Stimulated activated CD4-positive, alpha-beta T cell treated with anti-CD3 and anti-CD28 coated beads, TNF-alpha, amount 100 ng/mL, for 4 hours (primary cell): ENCODE measurements at places on chromosomes 5 and 9.

GRCh38 chr9:36191290-36191645 is 547 bp downstream of the CLTA start:
- DNase-seq, result peak; percentile 10

- no peak for DNase-seq
These were observed 9.0 kb downstream of the CDH12 start for GRCh38 chr5:22844155-22844554.

GRCh38 chr5:75306746-75307145 is 30.3 kb upstream of the HMGCR start:
- no peak for DNase-seq

DNA sequence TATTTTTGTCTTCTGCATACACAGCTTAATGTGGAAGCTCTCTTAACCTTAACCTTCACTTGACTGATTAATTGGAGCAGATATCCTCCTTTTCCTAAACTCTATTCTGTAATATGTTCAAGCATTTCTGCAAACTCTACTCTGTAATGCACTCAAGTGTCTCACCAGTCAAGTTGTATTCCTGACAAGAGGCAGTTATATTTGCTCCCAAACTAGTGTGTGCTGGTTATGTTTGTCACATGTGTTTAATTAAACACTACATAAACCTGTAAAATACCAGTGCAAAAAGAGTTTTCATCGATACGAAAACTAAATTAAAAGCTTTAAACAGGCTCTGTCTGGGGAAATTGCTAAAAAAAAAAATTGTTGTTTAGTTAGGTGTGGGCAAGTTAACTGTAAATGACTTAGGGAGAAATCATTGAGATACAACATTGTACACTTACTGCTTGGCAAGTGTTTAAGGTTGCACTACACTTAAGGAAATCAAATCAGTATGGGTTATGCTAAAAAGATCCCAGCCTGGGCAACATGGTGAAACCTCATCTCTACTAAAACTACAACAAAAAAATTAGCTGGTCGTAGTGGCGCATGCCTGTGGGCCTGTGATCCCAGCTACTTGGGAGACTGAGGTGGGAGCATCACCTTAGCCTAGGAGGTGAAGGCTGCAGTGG is 6.7 kb downstream of the FAF2 start:
- DNase-seq, result no peak

DNA sequence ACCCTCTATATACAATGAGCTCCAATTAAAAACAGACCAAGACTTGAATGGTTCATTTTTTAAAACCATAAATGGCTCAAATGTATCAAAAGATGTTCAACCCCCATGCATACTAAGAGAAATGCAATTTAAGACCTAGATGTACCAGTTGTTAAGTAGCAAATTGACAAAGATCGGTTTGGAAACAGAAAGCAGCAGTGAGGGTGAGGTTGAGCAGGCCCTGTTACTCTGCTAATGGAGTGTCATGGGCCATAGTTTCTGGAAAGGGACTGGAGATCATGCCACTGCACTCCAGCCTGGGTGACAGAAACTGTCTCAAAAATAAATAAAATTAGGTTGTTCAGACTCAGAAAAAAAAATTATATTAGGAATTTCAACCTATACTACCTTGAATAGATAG is 55.0 kb downstream of the FNBP1 start:
- DNase-seq, result no peak

GRCh38 chr5:105088102-105088501 is 1525.5 kb upstream of the NUDT12 start:
- no peak for DNase-seq

GRCh38 chr5:80955082-80955590 is 5.0 kb upstream of the RASGRF2 start:
- DNase-seq, result no peak

DNA sequence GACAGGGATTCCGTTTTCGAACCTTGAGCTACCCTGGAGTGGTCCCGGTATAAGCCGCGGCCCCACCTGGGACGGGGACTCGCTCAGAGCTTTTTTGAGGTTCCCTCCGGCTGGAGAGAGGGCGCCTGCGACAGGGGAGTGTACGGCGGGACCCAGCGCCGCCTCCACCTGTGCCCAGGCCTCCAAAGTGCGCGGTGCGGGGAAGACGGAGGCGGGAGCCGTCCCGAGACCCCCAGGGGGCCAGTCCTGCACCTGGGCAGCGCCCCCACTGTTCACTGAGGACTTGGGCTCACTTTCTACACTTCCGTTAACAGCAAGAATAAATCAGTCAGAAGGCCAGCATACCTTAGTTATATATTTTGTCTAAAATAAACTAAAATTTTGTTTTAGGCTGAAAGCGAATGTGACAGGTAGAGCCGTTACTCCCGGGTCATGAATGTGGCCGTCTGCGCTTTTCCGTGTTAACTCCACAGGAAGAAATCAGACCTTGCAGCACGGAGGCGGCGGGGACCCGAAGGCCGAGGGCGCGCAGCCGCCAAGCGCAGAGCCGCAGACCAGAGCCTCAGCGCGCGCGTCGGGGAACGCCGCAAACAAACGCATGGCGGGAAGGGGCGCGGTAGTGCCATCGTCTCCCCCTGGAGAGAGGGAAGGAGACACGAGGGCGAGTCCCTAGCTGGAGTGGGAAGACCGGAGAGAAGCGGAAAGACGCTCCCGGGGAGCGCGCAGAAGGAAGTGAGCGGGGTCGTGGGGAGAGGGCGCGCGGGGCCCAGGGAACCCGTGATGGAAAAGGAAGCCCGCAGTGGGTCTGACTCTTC is 14.1 kb downstream of the TRIM7 start:
- DNase-seq, result no peak

GRCh38 chr5:180078348-180078747 is 6.8 kb upstream of the RNF130 start:
- no peak for DNase-seq

GRCh38 chr9:110601098-110601497 is 21.6 kb upstream of the SVEP1 start:
- no peak for DNase-seq

GRCh38 chr9:20312732-20313131 is 309.6 kb downstream of the MLLT3 start:
- DNase-seq, result no peak

DNA sequence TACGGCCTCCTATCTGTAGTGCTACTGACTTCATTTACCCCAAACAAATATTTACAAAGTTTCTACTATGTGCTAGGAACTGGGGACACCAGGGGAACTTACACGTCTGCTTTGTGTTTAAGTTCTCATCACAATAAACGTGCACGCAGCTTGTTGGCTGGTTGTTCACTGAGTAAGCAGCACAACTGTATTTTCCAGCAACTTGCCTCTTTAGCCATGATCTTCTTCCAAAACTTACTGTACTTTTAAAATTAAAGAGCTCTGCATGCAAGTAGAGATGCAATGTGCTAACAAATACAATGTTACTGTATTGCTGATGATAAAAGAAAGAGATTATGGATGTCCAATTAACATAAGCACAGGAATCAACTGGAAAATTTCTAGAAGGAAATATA is 62.8 kb downstream of the RAPGEF1 start:
- no peak for DNase-seq

- no peak for DNase-seq
These were observed 118.1 kb upstream of the SMIM23 start for GRCh38 chr5:171667341-171668096.

GRCh38 chr5:72667708-72668107 is 148.8 kb upstream of the TNPO1 start:
- DNase-seq, result no peak

- DNase-seq, result no peak
These were observed 172.8 kb downstream of the TLE4 start for GRCh38 chr9:79744521-79744920.

DNA sequence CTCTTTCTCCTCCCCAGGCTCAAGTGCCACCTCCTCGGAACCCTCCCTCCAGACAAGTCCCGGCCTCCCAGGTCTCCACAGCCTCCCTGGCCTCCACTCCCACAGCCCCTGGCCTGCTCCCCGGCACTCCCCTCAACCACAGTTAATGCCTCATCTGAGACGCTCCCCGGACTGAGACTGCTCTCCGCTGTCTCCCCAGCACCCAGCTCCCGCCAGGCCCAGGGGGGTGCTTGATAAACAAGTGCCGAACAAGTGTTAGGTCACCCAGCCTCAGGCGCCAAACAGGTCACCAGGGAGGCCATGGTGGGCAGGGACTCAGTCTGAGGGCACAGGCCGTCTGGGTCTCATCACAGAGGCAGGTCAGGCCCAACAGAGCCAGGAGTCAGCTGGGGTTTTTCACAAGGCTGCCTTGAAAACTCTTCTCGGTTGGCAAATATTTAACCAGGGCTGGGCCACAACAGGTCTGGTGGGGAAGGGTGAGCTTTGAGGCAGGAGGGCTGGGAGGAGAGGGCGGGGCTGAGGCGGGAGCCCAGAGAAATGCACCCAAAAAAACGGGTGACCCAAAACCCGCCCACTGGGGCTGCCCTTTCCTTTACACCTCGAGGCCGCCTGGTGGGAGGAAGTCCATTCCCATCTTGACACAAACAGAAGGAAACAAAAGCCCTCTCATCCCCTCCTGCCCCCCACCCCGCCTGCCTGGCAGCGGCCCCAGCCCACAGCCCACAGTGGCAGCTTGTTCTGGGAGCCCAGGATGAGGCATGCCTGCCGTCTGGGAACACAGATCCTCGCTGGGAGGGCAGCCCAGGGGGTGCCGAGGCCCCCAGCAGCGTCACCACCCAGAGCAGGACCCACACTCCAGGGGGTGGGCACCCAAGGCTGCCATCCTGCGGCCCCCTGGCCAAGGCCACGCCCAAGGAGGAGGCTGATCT is 66.6 kb upstream of the STXBP1 start:
- no peak for DNase-seq

GRCh38 chr5:54659700-54660131 is 142.2 kb downstream of the SNX18 start:
- DNase-seq, result no peak

GRCh38 chr5:35004200-35004599 is 43.5 kb downstream of the AGXT2 start:
- DNase-seq, result no peak

DNA sequence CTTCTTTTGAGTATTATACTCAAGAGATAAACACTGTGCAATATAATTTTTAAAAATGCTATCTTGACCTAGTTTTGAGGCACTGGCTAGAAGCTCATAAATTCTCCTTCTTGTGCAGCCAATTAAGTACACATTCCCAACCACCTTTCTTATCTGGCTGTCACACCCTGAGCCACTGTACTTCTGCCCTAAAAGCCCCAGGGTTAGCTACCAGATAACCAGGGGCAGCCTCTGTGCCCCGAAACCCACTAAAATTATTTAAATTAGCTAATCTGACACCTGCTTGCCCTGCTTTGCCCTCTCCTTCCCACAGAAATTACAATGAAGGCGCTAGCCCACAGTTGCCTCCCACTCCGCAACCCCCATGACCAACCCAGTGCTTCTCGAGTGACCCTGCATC is 597.3 kb upstream of the TYRP1 start:
- no peak for DNase-seq

- DNase-seq, result no peak
These were observed 47.2 kb downstream of the AOPEP start for GRCh38 chr9:94773655-94774054.

- DNase-seq, result no peak
These were observed 40.8 kb upstream of the CKMT2 start for GRCh38 chr5:81192373-81192750.

- DNase-seq, result no peak
These were observed 34.4 kb downstream of the ICE1 start for GRCh38 chr5:5456858-5457257.

DNA sequence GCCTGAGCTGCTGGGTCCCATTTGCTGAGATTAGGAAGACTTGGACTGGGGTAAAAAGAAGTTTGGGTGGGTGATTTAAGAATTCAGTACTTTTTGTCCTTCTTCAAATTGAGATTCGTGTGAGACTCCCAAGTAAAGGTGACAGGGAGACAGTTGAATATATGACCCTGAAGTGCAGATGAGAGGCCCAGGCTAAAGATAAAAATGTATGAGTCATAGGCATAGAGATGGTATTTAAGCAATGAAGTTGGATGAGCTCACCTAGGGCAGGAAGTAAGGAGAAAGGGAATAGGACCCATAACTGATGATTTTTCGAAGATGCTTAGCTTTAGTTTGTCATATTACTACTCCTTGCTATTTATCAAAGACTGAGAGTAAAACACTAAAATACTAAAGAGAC is 255.9 kb upstream of the ADRA1B start:
- no peak for DNase-seq

DNA sequence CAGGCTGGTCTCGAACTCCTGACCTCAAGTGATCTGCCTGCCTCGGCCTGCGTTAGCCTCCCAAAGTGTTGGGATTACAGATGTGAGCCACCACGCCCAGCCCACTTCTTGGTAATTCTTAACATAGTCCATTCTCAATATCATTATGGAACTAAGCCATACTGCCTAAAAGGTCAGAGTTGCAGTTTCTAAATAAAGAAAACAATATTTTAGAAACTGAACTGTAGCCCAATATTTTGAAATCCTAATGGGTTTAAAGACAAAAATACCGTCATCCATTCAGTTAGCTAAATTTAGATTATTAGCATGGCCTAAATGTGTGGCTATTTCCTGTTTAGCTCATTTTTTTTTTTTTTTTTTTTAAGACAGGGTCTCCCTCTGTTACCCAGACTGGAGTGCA is 99.5 kb downstream of the USP20 start:
- no peak for DNase-seq

GRCh38 chr5:127870914-127871313 is 167.7 kb downstream of the CCDC192 start:
- no peak for DNase-seq

DNA sequence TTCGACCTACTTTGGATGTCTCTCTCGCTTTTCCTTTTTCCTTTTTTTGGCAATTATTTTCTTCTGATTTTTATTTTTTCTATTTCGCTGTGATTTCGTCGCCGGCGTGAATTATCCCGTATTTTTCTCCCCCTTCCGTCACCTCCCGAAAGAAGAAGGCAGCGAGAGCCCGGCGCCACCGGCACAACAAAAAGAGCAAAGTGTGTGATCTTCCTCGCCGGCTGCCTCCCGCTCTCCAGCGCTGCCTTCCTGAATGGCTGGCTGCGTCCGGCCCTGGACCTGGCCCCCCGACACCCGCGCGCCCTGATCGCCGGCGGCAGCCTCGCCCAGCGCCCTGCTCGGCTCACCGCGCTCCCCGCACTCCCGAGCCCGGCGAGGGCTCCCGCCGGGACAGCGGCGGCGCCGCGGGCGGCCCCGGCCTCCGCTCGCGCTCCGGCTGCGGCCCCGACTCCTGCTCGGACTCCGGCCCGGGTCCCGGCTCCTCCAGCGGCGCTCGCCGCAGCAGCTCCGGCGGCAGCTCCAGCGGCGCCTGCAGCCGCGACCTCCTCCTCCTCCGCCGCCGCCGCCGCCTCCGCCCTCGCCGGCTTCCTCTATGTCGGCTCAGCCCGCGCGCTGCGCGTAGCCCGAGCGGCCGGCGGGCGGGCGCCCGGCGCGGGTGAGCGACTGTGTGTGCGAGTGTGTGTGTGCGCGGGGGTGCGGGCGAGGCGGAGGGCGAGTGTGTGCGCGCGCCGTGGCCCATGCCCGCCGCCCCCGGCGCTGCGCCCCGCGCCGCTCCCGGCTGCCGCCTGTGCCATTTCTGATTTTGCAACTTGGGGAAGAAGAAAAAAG is 960 bp downstream of the NR2F1 start:
- no peak for DNase-seq

GRCh38 chr5:1174122-1174936 is 27.1 kb upstream of the SLC6A19 start:
- peak; percentile 21 for DNase-seq

- DNase-seq, result no peak
These were observed 7.8 kb upstream of the LHX2 start for GRCh38 chr9:124003636-124004349.

GRCh38 chr5:116389601-116390000 is 185.0 kb downstream of the SEMA6A start:
- DNase-seq, result no peak

- no peak for DNase-seq
These were observed 6.6 kb upstream of the IER5L start for GRCh38 chr9:129184596-129185122.

GRCh38 chr5:2140501-2141175 is 257.9 kb upstream of the IRX4 start:
- no peak for DNase-seq

GRCh38 chr5:18323891-18324290 is 689.6 kb downstream of the TAF11L14 start:
- no peak for DNase-seq
